ENCODE measurements at places on chromosomes 12 and 14. TPM values are rescaled to one million over a fixed set of nuclear protein-coding genes. Genes with fewer than 3 reads are reported as not detected.

Gene DLK1
- not detected for total RNA-seq

Gene LRFN5
- 5.3 TPM for total RNA-seq

Gene PPP1R1A
- total RNA-seq = 2.8 TPM

Gene MYF5
- total RNA-seq = not detected

DNA sequence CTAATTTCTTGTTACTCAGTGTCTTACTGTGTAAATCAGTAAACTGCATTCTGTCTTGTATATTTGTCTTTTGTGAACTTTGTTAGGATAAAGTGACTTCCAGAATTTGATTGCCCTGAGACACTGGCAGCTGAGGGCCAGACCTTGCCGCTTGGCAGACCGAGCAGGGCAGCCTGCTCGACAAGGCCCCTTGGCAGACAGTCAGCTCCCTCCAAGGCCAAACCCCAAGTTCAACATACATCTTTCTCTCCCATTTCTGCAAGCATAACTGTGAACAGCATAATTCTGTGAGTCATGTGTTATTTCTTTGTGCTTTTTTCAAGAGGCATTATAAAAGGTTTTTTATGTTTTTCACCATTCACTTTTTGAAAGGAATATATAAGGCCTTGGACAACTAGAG is 39.2 kb upstream of the BMAL2 start:
- DNase-seq = peak; percentile 72
- no peaks in the 10 kb centered on the region for H3K36me3 ChIP-seq
- H3K4me1 ChIP-seq = peaks cover 21% of the 10 kb centered on the region
- no peaks in the 10 kb centered on the region for H3K27me3 ChIP-seq

DNA sequence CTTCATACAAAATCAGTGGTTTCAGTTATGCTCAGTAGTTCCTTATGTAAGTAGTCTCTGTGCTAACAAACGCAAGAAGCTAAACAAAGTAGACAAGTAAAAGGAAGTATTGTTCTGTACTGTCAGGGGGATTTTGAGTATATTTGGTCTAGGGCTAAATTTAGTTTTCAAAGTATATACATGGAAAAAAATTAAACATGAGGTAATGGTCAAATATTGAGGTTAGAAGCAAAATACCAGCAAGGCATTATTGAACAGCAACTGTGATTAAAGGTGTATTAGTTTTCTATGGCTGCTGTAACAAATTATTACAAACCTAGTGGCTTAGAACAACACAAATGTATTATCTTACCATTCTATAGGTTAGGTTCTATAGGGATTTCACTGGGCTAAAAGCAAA is 18.8 kb downstream of the GNG2 start:
- no peaks in the 10 kb centered on the region for H3K4me1 ChIP-seq
- H3K27ac ChIP-seq = no peak overlapping the region
- H3K4me3 ChIP-seq = no peak overlapping the region
- DNase-seq = no peak

DNA sequence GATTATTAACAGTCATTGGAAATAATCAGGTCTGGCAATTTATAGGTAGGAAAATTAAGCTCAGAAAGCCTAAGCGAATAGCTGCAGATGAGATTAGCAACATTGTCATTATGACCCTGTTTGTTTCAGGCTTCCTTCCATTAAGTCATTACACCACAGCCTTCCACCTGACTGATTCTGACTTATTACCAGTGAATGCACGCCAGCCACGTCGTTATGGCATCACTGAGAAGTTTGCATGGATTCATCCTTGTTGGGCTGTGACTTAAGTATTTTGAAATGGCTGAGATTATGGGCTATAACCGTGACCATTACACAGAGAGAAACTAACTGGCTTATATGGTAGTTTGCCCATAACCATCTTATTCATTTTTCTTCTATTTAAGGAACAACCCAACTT is 18.6 kb downstream of the RASSF8 start:
- peaks cover 4% of the 10 kb centered on the region for H3K4me1 ChIP-seq
- no peaks in the 10 kb centered on the region for H3K36me3 ChIP-seq
- no peak for DNase-seq
- no peak overlapping the region for H3K4me3 ChIP-seq

GRCh38 chr14:93079321-93079720 is 36.4 kb downstream of the ITPK1 start:
- H3K27ac ChIP-seq = no peak overlapping the region
- no peaks in the 10 kb centered on the region for H3K36me3 ChIP-seq
- no peak overlapping the region for H3K4me3 ChIP-seq
- no peak for DNase-seq
- no peaks in the 10 kb centered on the region for H3K4me1 ChIP-seq

DNA sequence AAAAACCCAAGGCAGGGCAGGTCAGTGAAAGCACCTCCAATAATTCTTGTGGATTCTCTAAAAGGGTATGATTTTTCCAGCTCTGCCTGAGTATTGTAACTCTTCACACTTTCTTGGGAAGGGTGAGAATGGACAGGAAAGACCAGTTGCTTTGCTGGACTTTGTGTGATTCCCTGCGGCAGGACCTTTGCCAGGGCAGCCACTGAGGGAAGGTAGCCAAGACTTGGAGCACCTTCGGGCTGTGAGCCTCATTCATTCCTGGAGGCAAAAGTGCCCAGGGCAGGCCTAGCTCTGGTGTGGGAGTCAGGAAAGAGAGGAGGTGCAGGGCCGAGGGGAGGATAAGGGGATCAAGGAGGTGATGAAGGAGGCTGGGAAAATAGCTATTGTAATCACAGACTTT is 80.2 kb downstream of the VCPKMT start:
- DNase-seq = peak; percentile 62
- H3K36me3 ChIP-seq = no peaks in the 10 kb centered on the region
- no peaks in the 10 kb centered on the region for H3K27me3 ChIP-seq
- peaks cover 7% of the 10 kb centered on the region for H3K4me1 ChIP-seq

DNA sequence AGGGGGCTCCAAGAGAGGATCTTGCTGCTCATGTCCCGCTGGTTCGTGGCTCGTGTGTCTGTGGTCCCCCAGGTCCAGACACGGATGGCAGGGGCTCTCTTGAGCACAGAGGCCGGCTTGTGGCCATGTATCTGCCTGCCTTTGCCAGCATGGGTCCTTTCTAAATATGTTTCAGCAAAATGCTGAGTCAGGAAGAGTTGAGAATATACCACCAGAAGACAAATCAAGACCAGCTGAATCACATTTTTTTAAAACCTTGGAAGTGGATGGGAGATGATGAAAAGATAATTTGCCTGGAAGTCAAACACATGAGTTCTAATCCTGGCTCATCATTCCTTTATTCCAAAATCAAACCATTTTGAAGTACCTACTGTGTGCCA is 58.0 kb downstream of the NUAK1 start:
- H3K4me3 ChIP-seq = no peak overlapping the region
- peak overlapping the region; percentile 39 for H3K27ac ChIP-seq
- no peak for DNase-seq
- H3K4me1 ChIP-seq = no peaks in the 10 kb centered on the region
- no peaks in the 10 kb centered on the region for H3K27me3 ChIP-seq
- H3K36me3 ChIP-seq = no peaks in the 10 kb centered on the region

DNA sequence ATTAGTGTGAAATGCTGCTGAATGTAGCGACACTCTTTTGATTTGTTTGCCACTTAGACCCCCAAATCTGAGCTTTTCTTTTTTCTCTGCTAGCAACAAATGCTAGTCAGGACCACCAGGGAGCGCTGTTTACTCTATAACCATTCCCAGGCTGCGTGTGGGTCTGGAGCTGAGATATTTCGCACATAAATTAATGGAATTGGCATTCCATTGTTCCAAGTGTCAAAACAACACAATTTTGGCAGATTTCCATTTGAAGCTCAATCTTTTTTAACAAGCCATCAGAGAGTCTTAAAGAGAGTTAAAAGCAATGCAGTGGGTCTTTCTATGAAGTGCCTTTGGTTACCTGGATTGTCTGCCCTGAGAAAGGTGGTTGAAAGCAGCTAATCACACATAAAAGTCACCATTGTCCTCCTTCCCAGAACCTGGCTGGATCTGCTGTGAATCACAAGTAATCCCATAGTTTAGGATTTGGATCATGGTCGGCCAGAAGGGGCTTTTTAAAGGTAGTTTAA is 7.4 kb upstream of the TMEM132C start:
- H3K27ac ChIP-seq = no peak overlapping the region
- H3K36me3 ChIP-seq = no peaks in the 10 kb centered on the region
- H3K27me3 ChIP-seq = no peaks in the 10 kb centered on the region
- H3K4me1 ChIP-seq = no peaks in the 10 kb centered on the region

- peak; percentile 18 for DNase-seq
- H3K27ac ChIP-seq = peak overlapping the region; percentile 51
- no peaks in the 10 kb centered on the region for H3K27me3 ChIP-seq
- no peaks in the 10 kb centered on the region for H3K36me3 ChIP-seq
- peaks cover 5% of the 10 kb centered on the region for H3K4me1 ChIP-seq
- no peak overlapping the region for H3K4me3 ChIP-seq
Measured at GRCh38 chr12:96241846-96242256, 47.7 kb downstream of the ELK3 start.

DNA sequence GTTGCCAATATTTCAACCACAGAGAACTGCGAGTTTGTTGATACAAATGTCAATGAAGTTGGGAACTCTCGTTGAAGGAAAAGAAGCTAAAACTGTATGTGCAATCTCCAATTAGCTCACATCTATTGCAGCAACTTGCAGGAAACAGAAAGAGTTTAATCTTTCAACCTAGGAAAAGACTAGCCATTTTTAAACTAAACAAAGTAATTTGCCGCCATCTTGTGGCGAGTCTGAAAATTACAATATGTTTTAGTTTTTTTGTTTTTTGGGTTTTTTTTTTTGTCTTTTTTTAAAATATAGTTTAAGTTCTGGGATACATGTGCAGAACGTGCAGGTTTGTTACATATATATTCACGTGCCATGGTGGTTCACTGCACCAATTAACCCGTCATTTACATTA is 131.2 kb upstream of the FOXG1 start:
- no peaks in the 10 kb centered on the region for H3K4me1 ChIP-seq
- H3K36me3 ChIP-seq = no peaks in the 10 kb centered on the region
- H3K27me3 ChIP-seq = no peaks in the 10 kb centered on the region
- no peak for DNase-seq

GRCh38 chr14:73754911-73755360 is 40.8 kb upstream of the PNMA1 start:
- H3K36me3 ChIP-seq = no peaks in the 10 kb centered on the region
- DNase-seq = peak; percentile 46
- H3K4me1 ChIP-seq = peaks cover 84% of the 10 kb centered on the region
- H3K4me3 ChIP-seq = no peak overlapping the region
- H3K27ac ChIP-seq = peak overlapping the region; percentile 90

DNA sequence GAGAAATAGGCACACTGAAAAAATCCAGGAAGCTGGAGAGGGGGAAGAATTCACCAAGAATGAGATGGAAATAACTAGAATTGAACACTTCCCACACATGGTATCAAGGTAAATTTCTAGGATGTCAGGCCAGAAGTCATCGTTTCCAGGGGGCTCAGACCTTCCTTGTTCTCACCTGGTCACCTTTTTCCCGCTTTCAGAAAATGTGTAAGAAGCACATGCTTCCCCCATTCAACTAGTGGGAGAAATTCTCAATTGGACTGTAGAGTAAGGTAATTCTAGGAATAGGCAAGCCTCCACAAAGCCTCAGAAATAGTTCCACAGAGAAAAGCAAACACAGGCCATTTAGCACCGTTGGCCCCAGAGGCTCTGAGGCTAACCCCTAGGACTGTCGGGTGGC is 2.8 kb upstream of the PTMS start:
- H3K4me3 ChIP-seq = no peak overlapping the region
- no peak for DNase-seq
- no peaks in the 10 kb centered on the region for H3K27me3 ChIP-seq
- peak overlapping the region; percentile 97 for H3K27ac ChIP-seq
- no peaks in the 10 kb centered on the region for H3K36me3 ChIP-seq

GRCh38 chr14:67331368-67332125 is 28.1 kb downstream of the ATP6V1D start:
- no peaks in the 10 kb centered on the region for H3K4me1 ChIP-seq
- DNase-seq = no peak
- H3K27ac ChIP-seq = no peak overlapping the region
- H3K4me3 ChIP-seq = no peak overlapping the region

DNA sequence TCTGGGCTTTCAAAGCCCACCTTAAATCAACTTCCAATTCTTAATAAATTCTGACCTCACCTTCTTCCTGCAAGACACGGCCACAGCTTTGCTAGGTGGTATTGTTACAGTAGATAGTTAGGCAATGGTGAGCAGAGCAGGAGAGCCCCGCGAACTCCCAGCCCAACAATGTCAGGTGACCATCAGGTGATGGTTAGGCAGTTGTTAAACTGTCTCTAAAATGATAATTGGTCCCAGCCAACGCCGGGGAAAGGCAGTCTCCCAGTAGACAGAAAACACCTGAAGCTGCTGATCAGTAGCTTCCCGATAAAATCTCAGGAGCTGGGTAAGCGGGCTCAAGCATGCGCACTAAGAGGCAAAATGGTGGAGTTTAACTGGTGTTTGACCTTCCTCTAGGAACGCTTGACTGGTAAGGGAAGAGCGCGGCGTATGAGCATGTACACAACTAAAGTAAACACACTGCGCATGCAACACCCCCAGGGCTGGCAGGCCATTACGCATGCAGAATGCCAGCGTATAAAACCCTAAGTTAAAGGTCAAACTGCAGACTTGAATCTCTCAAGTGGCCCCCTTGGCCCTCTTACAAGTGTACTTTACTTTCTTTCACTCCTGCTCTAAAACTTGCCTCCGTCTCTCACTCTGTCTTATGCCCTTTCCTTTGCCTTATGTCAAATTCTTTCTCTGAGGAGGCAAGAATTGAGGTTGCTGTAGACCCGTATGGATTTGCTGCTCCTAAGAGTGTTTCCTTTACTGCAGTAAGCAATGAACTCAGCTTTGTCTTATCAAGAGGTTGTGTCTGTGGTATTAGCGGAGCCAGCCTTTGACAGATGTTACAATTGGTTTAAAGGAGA is 113.5 kb downstream of the C12orf75 start:
- H3K4me1 ChIP-seq = no peaks in the 10 kb centered on the region
- no peaks in the 10 kb centered on the region for H3K36me3 ChIP-seq
- H3K27ac ChIP-seq = no peak overlapping the region
- no peaks in the 10 kb centered on the region for H3K27me3 ChIP-seq
- H3K4me3 ChIP-seq = no peak overlapping the region

- no peak overlapping the region for H3K27ac ChIP-seq
- H3K27me3 ChIP-seq = no peaks in the 10 kb centered on the region
- H3K36me3 ChIP-seq = no peaks in the 10 kb centered on the region
- DNase-seq = no peak
Measured at GRCh38 chr12:4014858-4015224, 141.6 kb upstream of the PARP11 start.

DNA sequence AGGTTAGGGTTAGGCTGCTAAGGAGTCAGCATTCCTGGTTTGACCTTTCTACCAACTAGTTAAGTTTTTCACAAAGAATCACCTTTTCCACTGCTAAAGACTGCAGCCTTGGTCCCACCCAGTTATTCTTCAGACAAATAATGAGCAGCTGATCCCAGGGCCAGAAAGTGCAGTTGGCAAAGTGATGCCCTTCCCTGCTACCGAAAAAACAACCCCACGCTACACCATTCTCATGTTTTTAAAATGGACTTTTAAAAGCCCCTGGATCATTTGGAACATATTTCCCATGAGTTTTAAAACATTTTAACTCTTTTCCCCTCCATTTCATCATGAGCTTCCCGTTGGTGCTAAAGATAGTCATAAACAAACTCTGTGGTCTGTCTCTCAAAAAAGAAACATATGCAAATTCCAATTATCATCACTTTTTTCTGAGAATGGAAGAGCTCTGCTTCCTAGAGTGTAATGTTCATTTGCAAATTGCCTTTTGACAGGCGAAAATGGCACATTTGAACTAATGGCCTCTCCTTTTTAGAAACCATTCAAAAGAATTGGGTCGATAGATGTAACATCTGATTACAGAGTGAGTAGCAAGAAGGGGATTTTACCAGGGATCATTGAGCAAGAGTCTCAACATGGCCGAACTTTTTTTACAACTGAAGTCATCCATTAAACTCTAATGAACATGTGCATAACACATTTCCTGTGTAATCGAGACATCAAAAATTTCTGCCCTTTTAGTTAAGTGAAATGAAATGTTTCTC is 129.3 kb upstream of the RAP1B start:
- no peaks in the 10 kb centered on the region for H3K4me1 ChIP-seq
- no peak overlapping the region for H3K4me3 ChIP-seq
- DNase-seq = no peak

Data from thyroid gland (tissue), 4 donors.